ENCODE measurements at places on chromosomes 1 and 21.

DNA sequence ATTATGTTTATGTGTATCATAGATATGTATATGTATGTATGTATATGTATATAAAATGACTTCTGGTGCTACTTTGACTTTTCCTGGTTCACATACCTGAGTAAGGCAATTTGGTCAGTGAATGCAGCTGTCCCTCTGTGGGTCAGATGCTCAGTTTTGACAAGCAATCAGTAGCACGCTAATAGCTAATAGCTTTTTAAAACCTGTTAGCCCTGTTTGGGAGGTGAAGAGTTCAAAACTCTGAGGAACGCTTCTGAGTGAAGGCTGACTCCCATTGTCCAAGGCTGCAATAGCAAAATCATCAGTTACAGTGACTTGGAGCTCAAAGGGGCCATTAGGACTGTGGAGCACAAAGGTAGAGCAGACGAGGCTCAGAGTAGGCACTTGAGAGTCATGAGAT lies 67.2 kb downstream of the MARK1 start:
- no peak for DNase-seq

GRCh38 chr1:107750364-107750959 lies 214.5 kb downstream of the VAV3 start:
- DNase-seq = peak; percentile 79

- no peak for DNase-seq
These were observed 145.5 kb downstream of the IGSF21 start for GRCh38 chr1:18253093-18253492.

DNA sequence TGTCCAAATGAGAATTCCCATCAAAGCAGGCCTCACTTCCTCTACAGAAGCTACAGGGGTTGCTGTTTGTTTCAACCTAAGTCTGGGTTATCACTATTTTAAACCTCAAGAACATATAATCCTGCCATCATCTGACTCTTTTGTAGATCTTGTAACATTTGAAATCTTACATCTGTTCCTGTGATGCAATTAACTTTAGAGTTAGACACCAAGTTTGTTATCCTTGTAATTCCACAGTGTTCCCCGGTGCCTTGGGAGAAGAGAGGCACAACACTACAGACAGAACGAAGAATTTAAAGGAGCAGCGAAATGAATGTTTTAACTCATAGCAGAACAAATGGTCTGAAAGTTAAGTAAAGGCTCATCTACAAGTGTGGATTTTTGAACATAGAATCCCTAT lies 116.1 kb downstream of the UCHL5 start:
- DNase-seq = no peak

DNA sequence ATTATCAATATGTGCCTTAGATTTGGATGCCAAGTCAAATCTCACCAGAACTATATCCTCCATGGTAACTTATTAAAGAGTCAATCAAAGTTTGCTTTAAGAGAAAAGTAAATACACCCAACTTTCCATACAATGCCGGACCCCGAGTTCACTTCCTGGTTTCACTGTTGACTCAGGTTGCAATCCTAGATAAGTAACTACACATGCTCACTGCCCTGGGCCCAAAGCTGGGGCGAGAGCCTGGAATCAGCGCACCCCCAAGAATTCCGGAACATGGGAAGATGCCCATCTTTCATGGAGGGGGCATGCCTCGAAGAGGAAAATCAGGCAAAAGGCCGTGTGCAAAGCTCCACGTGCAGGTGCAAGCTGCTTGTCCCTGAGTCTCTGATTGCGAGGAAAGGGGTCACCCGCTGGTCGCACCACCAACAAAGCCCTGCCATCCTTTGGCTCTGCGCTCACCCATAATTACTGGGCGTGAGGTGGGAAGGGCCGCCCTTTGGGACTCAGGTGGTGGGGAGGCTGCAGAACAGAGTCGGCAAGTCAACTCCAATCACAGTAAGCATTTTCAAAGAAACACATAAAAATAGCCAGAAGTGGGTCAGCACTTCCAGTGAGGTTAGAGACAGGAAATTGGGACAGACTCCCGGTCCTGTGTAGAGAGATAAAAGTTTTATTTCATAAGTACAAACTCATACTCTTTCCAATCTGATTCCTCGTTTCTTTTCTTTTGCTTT lies 167.7 kb downstream of the TOMM20 start:
- DNase-seq = no peak

DNA sequence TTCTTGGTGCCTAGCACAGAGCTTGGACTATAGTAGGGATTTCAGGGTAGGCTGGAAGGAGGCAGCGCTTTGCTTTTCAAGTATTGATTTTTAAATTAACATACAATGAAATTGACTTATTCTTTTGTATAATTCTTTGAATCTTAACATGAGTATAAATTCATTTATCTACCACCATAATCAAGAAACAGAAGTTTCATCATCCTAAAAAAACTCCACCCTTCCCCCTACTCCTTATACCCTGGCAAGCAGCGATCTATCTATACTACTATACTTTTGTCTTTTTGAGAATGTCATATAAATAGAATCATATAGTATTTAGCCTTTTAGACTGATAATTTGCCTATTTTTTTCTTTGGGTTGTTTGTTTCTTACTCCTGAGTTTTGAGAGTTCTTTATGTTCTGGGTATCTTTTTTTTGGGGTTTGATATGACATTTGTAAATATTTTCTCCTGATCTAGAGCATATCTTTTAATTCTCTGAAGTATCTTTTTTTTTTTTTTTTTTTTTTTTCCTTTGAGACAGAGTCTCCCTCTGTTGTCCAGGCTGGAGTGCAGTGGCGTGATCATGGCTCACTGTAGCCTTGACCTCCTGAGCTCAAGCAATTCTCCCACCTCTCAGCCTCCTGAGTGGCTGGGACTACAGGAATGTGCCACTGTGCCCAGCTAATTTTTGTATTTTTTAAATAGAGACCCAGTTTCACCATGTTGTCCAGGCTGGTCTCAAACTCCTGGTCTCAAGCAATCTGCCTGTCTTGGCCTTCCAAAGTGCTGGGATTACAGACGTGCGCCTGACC lies 6.4 kb downstream of the RPS6KC1 start:
- no peak for DNase-seq

DNA sequence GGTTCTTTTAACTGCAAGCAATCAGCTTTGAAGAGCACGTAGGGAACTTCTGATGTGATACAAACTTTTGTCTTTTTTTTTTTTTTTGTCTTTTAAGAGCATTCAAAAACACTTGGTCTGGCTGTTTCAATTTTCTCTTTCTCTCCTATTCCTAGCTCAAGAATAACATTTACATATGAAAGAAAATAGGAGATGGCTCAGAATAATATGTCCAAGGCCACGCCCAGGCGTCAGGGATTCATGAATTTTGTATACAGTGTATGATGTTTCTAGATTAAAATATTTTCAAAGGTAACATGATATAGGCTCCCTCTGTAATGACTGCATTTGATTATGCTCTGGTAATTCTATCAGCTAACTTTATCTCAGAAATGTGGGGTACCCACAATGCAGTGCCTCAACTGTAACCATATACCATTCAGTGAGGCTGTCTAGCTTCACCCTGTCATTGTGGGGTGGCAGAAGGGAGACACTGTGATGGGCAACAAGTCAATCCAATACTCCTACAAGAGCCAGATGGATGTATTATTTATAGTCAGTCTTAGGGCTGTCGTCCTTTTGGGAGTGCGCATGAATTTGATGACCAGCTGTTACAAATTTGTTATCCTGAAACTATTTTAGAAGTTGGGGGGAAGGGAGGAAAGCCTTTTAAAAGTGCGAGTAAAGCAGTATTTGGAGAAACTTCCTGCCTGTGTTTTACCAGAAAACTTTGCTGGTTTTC lies 1.5 kb upstream of the AKNAD1 start:
- no peak for DNase-seq

GRCh38 chr1:166839600-166840308 lies 479 bp downstream of the POGK start:
- peak; percentile 58 for DNase-seq

GRCh38 chr1:200857804-200858203 lies 15.0 kb upstream of the GPR25 start:
- DNase-seq = no peak

- DNase-seq = no peak
These were observed 163.8 kb downstream of the SMYD3 start for GRCh38 chr1:246343251-246343650.

- no peak for DNase-seq
These were observed 98.3 kb downstream of the GLIS1 start for GRCh38 chr1:53640701-53641075.

DNA sequence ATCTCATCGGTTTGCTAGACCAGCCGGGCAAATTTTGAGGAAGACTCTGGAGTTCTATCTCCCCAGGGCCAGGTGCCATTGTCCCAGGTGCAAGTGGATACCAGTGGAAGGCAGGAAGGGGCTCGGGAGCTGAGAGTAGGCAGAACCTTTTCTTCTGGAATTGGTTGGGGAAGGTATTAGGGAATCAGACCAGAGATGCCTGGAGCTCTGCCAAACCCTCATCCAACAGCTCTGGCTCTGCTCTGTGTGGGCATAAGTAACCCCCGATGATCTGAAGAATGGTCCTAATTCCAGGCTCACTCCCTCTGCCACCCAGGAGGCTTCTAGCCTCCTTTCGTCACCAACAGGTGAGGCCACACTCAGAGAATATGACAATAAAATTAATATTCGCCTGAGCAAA lies 69.9 kb downstream of the PGBD5 start:
- DNase-seq = no peak

- no peak for DNase-seq
These were observed 7.0 kb upstream of the ABCD3 start for GRCh38 chr1:94411237-94411636.

- no peak for DNase-seq
These were observed 44.4 kb upstream of the COX20 start for GRCh38 chr1:244791061-244791460.

DNA sequence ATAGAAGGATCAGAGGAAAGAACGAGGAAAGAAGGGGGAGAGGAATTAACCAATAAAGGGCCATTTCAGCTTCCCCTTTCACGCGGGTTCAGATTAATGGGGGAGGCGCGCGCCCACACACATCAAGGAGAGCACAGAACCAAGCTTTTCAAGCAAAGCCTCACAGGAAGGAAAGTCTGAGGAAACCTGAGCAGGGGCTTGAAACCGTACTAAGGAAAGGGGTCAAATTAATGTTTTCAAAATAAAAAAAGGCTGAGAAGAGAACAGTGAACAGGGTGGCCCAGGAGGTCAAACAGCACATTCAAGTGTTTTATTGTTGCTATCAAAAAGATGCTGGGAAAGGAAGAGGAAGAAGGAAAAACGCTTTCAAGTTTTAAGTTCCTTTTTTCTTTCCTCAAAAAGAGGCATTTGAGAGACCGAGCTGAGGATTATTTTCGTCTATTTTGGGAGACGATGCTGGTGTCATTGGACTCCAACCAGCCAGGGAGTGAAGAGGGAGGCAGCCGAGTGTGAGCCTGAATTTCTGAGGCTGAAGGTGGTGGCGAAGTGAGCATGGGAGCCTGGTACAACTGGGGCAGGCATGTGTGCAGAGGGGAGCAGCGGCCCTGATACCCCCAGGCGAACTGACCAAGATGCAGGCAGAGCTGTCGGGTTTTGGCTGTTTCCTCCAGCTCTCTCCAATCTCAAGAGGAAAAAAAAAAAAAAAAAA lies 88.4 kb downstream of the PROX1 start:
- no peak for DNase-seq

GRCh38 chr21:15028186-15028585 lies 36.6 kb downstream of the NRIP1 start:
- DNase-seq = peak; percentile 44

DNA sequence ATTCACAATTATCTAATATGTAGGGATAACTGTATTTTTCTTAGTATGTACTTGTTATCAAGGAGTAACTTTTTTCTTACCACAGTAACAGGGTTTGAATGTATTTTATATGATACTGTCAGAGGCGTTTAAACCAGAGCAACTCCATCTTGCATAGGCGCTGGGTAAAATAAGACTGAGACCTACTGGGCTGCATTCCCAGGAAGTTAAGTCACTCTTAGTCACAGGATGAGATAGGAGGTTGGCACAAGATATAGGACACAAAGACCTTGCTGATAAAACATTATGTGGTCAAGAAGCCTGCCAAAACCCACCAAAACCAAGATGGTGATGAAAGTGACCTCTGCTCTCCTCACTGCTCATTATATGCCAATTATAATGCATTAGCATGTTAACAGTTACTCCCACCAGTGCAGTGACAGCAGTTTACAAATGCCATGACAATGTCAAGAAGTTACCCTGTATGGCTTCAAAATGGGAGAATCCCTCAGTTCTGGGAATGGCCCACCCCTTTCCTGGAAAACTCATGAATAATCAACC lies 64.8 kb downstream of the RPE65 start:
- no peak for DNase-seq

GRCh38 chr1:221712776-221713431 lies 29.0 kb downstream of the DUSP10 start:
- DNase-seq = peak; percentile 54

GRCh38 chr1:25343872-25344271 lies 5.7 kb downstream of the TMEM50A start:
- no peak for DNase-seq

DNA sequence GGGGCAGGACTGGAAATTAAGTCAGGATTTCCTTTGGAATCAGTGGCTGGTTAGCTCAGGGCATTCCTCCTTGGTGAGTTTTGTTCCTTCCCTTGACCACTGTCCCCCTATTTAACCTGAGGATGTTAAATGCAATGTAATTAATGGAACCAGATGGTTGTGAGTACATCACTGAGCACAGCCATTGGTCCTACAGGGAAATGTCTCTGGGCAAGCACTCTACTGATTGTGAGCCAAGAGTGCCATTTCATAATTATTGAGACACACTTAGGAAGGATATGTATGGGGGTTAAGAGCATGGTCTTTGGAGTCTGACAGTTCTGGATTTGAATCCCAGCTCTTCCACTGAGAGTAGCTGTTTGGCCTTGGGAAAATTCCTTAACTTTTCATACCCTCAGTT lies 74.4 kb downstream of the SPAG17 start:
- DNase-seq = no peak

- DNase-seq = no peak
These were observed 5.4 kb downstream of the PAX7 start for GRCh38 chr1:18635891-18636595.

DNA sequence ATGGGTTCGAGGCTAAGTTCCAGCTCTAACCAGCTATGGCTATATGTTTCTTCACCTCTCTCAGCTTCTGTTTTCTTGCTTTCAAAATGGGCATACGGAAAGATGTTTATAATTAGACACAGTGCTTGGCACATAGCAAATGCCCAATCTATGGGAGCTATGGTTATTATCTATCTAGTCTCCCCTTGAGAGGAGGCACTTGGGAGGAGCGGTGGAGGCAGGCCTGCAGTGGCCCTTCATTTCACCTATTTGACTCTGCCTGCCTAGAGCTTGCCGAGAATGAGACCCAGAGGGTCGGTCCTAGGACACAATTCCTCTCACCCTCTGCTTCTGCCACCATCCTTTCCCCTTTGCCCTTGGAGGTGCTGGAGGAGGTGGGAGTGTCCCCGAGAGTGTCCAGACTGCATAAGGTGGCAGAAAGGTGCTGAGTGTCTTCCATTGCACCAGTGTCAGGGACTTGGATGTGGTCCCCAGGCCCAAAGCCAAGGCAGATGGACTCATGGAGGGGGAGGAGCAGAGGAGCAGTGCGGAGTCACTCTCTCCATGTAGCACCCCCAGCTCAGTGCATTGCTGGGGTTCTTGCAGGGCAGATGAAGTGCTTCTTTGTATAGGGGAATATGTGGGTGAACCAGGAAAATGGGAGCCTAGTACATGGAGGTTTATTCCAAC lies 9.0 kb downstream of the LGR6 start:
- no peak for DNase-seq

All from Kasumi-1 (cell line).